ENCODE measurements at places on chromosomes 2 and 18. TPM values are rescaled to one million over a fixed set of nuclear protein-coding genes. Genes with fewer than 3 reads are reported as not detected.

Gene CCDC68
- 8.3 TPM for total RNA-seq

Gene MLPH
- total RNA-seq: 10.1 TPM

Gene ANO7
- 5.4 TPM for total RNA-seq

Gene ZNF638
- total RNA-seq: 143 TPM

Gene MOCOS
- total RNA-seq: 4.4 TPM

Gene MBD2
- total RNA-seq: 92.6 TPM

Gene IL1B
- 2.8 TPM for total RNA-seq

Gene ST8SIA3
- total RNA-seq: not detected

Gene EVA1A
- total RNA-seq: 1.7 TPM

Gene ATP8B1
- total RNA-seq: 76.5 TPM
